A549 treated with ZK216348 at 1 μM for 4 hours (cell line): ENCODE measurements at places on chromosomes 13 and 19. TPM values are rescaled to one million over a fixed set of nuclear protein-coding genes. Genes with fewer than 3 reads are reported as not detected.

Gene ZNF442
- total RNA-seq = not detected in 5 replicates

Gene CALR3
- not detected in 5 replicates for total RNA-seq

Gene FLT1
- not detected in 5 replicates for total RNA-seq

Gene TMEM238
- total RNA-seq = 2.3 to 14.6 TPM (median 11.3 TPM) in 5 replicates

Gene GNG7
- total RNA-seq = 0.04 to 0.12 TPM (median 0.06 TPM) in 5 replicates

Gene CGB3
- not detected in 5 replicates for total RNA-seq

Gene SGCG
- not detected in 5 replicates for total RNA-seq

Gene ZNF836
- 0.33 to 0.95 TPM (median 0.52 TPM) in 5 replicates for total RNA-seq

Gene ZNF793
- total RNA-seq = 0.16 TPM in 1 of 5 replicates, not detected in the others

Gene NPAS1
- 3.4 to 8.0 TPM (median 5.8 TPM) in 5 replicates for total RNA-seq

Gene ZNF135
- total RNA-seq = not detected in 5 replicates

Gene FUZ
- total RNA-seq = 9.3 to 17.9 TPM (median 15.0 TPM) in 5 replicates

Gene NKPD1
- 0.08 to 0.34 TPM (median 0.32 TPM) in 5 replicates for total RNA-seq

Gene RASA3
- total RNA-seq = 9.2 to 12.7 TPM (median 11.1 TPM) in 5 replicates

Gene ZNF235
- total RNA-seq = 2.9 to 4.1 TPM (median 3.3 TPM) in 5 replicates

Gene HSD17B14
- 9.4 to 15.3 TPM (median 14.5 TPM) in 5 replicates for total RNA-seq

Gene CFD
- total RNA-seq = 5.8 to 25.7 TPM (median 20.6 TPM) in 5 replicates

Gene C19orf81
- total RNA-seq = 3.9 to 12.5 TPM (median 10.5 TPM) in 5 replicates

Gene KCNN1
- total RNA-seq = 0.12 to 0.98 TPM (median 0.48 TPM) in 5 replicates

Gene TNNT1
- total RNA-seq = 96.6 to 145 TPM (median 141 TPM) in 5 replicates

Gene THSD8
- total RNA-seq = 4.8 to 12.3 TPM (median 8.1 TPM) in 5 replicates

Gene ANGPTL8
- not detected in 5 replicates for total RNA-seq

Gene SEMA6B
- 4.3 to 6.9 TPM (median 6.2 TPM) in 5 replicates for total RNA-seq

Gene IGFL2
- total RNA-seq = 0.50 to 1.3 TPM (median 0.73 TPM) in 5 replicates

Gene ZNF497
- 0.60 to 1.8 TPM (median 1.5 TPM) in 5 replicates for total RNA-seq

Gene VSTM1
- total RNA-seq = 0.55 to 0.92 TPM (median 0.78 TPM) in 3 of 5 replicates, not detected in the others

Gene GRK1
- total RNA-seq = not detected in 5 replicates

Gene PSG6
- not detected in 5 replicates for total RNA-seq

Gene ZNF558
- 5.0 to 8.2 TPM (median 7.7 TPM) in 5 replicates for total RNA-seq

Gene SIPA1L3
- total RNA-seq = 33.5 to 47.9 TPM (median 42.6 TPM) in 5 replicates

Gene KASH5
- total RNA-seq = not detected in 5 replicates

Gene PSG11
- total RNA-seq = not detected in 5 replicates

Gene ZIC5
- 2.4 to 3.8 TPM (median 2.6 TPM) in 5 replicates for total RNA-seq

Gene LILRA1
- total RNA-seq = not detected in 5 replicates

Gene KCTD4
- total RNA-seq = not detected in 5 replicates

Gene PEAK3
- total RNA-seq = 0.07 TPM in 1 of 5 replicates, not detected in the others

Gene TYROBP
- not detected in 5 replicates for total RNA-seq

Gene RPL28
- total RNA-seq = 2,333 to 3,419 TPM (median 2,681 TPM) in 5 replicates

Gene PRKACA
- total RNA-seq = 33.3 to 37.7 TPM (median 34.9 TPM) in 5 replicates

Gene FGF14
- total RNA-seq = not detected in 5 replicates

Gene ADGRL1
- total RNA-seq = 2.3 to 5.8 TPM (median 5.1 TPM) in 5 replicates
